ENCODE measurements at places on chromosomes 12 and 14. TPM values are rescaled to one million over a fixed set of nuclear protein-coding genes. Genes with fewer than 3 reads are reported as not detected.

KRT71 gene
- total RNA-seq = not detected

OR6S1 gene
- not detected for total RNA-seq

EEA1 gene
- total RNA-seq = 46.8 TPM

GRIN2B gene
- not detected for total RNA-seq

SLC10A1 gene
- not detected for total RNA-seq

KCNH5 gene
- under 0.01 TPM for total RNA-seq

ACVRL1 gene
- total RNA-seq = 61.3 TPM

APOF gene
- total RNA-seq = not detected

RPS29 gene
- 912 TPM for total RNA-seq

HOXC12 gene
- not detected for total RNA-seq

ERBB3 gene
- total RNA-seq = 3.6 TPM

PLA2G1B gene
- not detected for total RNA-seq

KLHL33 gene
- total RNA-seq = 0.13 TPM

SRRM4 gene
- not detected for total RNA-seq

USP44 gene
- total RNA-seq = 0.79 TPM

TAS2R20 gene
- 1.8 TPM for total RNA-seq

TMEM119 gene
- 16.1 TPM for total RNA-seq

KMT2D gene
- 23.5 TPM for total RNA-seq

HOTAIR gene
- total RNA-seq = not detected

SRGAP1 gene
- total RNA-seq = 12.3 TPM

OSBPL8 gene
- 75.3 TPM for total RNA-seq

CTSG gene
- total RNA-seq = not detected

COL2A1 gene
- total RNA-seq = not detected

CPNE6 gene
- not detected for total RNA-seq

GLIPR1L1 gene
- not detected for total RNA-seq

PZP gene
- under 0.01 TPM for total RNA-seq

SMIM41 gene
- total RNA-seq = 0.13 TPM

C12orf60 gene
- 3.9 TPM for total RNA-seq

LRRC10 gene
- not detected for total RNA-seq

TUNAR gene
- not detected for total RNA-seq

MSI1 gene
- not detected for total RNA-seq

SLC4A8 gene
- total RNA-seq = 3.0 TPM

PYGL gene
- 31.6 TPM for total RNA-seq

DTX1 gene
- not detected for total RNA-seq

HPD gene
- 4.7 TPM for total RNA-seq

CLEC1A gene
- 0.37 TPM for total RNA-seq

CCDC60 gene
- total RNA-seq = not detected

TBX5 gene
- not detected for total RNA-seq

GRIP1 gene
- not detected for total RNA-seq

RPS6KL1 gene
- 1.6 TPM for total RNA-seq

ARL6IP4 gene
- 241 TPM for total RNA-seq

RNU7-1 gene
- not detected for total RNA-seq

ZNF10 gene
- total RNA-seq = 10.4 TPM

OR4K15 gene
- total RNA-seq = not detected

KRT82 gene
- total RNA-seq = not detected

HOXC5 gene
- total RNA-seq = not detected

DIO2 gene
- total RNA-seq = 161 TPM

RTN1 gene
- total RNA-seq = 2.9 TPM

GARIN6 gene
- total RNA-seq = not detected

KERA gene
- total RNA-seq = not detected

SLC7A8 gene
- total RNA-seq = 75.6 TPM

LYZ gene
- 0.19 TPM for total RNA-seq

GPR132 gene
- not detected for total RNA-seq

MGAT4C gene
- total RNA-seq = 1.2 TPM

RPGRIP1 gene
- total RNA-seq = not detected

CABP1 gene
- 0.26 TPM for total RNA-seq

TMEM121 gene
- 11.8 TPM for total RNA-seq
